H9 (cell line): ENCODE measurements at places on chromosomes 11 and 22. TPM values are rescaled to one million over a fixed set of nuclear protein-coding genes. Genes with fewer than 3 reads are reported as not detected.

The LRP5 gene
- 38.4 and 41.3 TPM in 2 replicates for total RNA-seq

The KCNJ1 gene
- not detected in 2 replicates for total RNA-seq

The SEPTIN3 gene
- total RNA-seq = 32.4 and 33.3 TPM in 2 replicates

The PNPLA5 gene
- total RNA-seq = 5.2 and 5.5 TPM in 2 replicates

The KCNK7 gene
- total RNA-seq = 1.8 and 2.8 TPM in 2 replicates

The NRGN gene
- 6.4 and 7.0 TPM in 2 replicates for total RNA-seq

The MRGPRX4 gene
- total RNA-seq = not detected in 2 replicates

The MS4A3 gene
- total RNA-seq = not detected in 2 replicates

The SEPTIN5 gene
- 17.7 and 17.8 TPM in 2 replicates for total RNA-seq

The LRRC55 gene
- 0.90 and 1.0 TPM in 2 replicates for total RNA-seq

The SYCE3 gene
- 0.85 and 0.97 TPM in 2 replicates for total RNA-seq

The KCNJ5 gene
- 0.04 and 0.11 TPM in 2 replicates for total RNA-seq

The OR4C3 gene
- total RNA-seq = not detected in 2 replicates

The TTC28 gene
- 12.6 and 13.6 TPM in 2 replicates for total RNA-seq

The PRODH gene
- total RNA-seq = 51.2 and 54.3 TPM in 2 replicates

The DDX25 gene
- total RNA-seq = 6.9 and 7.4 TPM in 2 replicates

The RIMBP3B gene
- 0.39 and 0.77 TPM in 2 replicates for total RNA-seq

The MMP11 gene
- 4.9 and 5.3 TPM in 2 replicates for total RNA-seq

The CTSW gene
- not detected in 2 replicates for total RNA-seq

The GDPD5 gene
- 6.9 and 7.8 TPM in 2 replicates for total RNA-seq

- H3K4me1 ChIP-seq = peaks cover 4% of the 10 kb centered on the region; the same call in 1 of the 2 replicates
- DNase-seq = no peak
- no peak overlapping the region for H3K27ac ChIP-seq
- no peak overlapping the region for H3K4me3 ChIP-seq
These were observed 63.2 kb upstream of the ARFGAP3 start for GRCh38 chr22:42920101-42920820.

- H3K27ac ChIP-seq = no peak overlapping the region
- H3K4me1 ChIP-seq = peaks cover 3% of the 10 kb centered on the region
- H3K27me3 ChIP-seq = no peaks in the 10 kb centered on the region
- no peak for DNase-seq
These were observed 48.7 kb downstream of the C22orf31 start for GRCh38 chr22:29012952-29013351.

DNA sequence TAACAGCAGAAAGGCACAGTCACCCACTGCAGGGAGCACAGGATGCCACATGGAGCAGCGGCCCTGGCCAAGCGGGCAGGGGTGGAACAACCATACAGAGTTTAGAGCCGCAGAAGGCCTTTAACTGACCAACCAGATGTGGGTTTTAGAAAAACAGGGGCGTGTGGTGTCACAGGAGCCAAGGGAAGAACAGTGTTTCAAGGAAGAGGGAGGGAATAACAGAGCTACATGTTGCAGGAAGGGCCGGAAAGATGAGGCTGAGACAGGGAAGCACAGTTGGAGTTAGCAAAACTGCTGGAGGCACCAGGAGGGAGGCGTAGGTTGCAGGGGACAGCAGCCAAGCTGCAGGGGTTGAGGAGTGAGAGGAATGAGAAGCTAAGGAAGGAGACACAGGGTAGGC, 7.8 kb upstream of the NAA40 start:
- no peaks in the 10 kb centered on the region for H3K4me1 ChIP-seq
- H3K36me3 ChIP-seq = no peaks in the 10 kb centered on the region
- DNase-seq = no peak
- no peaks in the 10 kb centered on the region for H3K27me3 ChIP-seq
- H3K4me3 ChIP-seq = no peak overlapping the region
- H3K27ac ChIP-seq = no peak overlapping the region

DNA sequence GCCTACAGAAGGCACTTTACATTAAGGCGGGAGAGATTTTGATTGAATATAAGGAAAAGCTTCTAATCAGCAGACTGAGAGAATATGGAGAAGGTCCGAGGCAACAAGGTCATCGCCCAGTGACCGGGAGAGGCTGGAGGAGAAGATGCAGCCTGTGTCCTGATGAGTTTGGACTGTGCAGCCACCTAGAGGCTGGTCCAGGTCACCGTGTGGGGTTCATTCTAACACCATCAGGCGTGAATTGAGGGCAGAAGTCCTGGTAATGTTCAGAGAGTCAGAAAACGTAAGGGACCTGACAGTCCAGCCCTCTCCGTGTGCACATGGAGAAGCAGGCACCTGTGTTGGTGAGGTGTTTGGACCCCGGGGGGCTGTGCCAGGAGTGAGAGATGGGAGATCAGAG, 102.7 kb downstream of the FEZ1 start:
- H3K4me3 ChIP-seq = no peak overlapping the region
- no peak for DNase-seq
- H3K27me3 ChIP-seq = no peaks in the 10 kb centered on the region
- H3K27ac ChIP-seq = no peak overlapping the region
- no peaks in the 10 kb centered on the region for H3K36me3 ChIP-seq

- H3K36me3 ChIP-seq = peaks cover 18% of the 10 kb centered on the region
- DNase-seq = peak; percentile 41
- H3K4me3 ChIP-seq = no peak overlapping the region
- H3K27ac ChIP-seq = no peak overlapping the region
These were observed 214.2 kb downstream of the LARGE1 start for GRCh38 chr22:33706100-33706499.

- no peaks in the 10 kb centered on the region for H3K36me3 ChIP-seq
- DNase-seq = no peak
- H3K4me1 ChIP-seq = peaks cover 2% of the 10 kb centered on the region; the same call in 1 of the 2 replicates
- no peaks in the 10 kb centered on the region for H3K27me3 ChIP-seq
- H3K4me3 ChIP-seq = no peak overlapping the region
- no peak overlapping the region for H3K27ac ChIP-seq
These were observed 78.9 kb upstream of the FIBIN start for GRCh38 chr11:26914968-26915367.

GRCh38 chr22:17804331-17805080, 30.2 kb upstream of the BID start:
- no peak for DNase-seq
- no peak overlapping the region for H3K27ac ChIP-seq
- no peak overlapping the region for H3K4me3 ChIP-seq

DNA sequence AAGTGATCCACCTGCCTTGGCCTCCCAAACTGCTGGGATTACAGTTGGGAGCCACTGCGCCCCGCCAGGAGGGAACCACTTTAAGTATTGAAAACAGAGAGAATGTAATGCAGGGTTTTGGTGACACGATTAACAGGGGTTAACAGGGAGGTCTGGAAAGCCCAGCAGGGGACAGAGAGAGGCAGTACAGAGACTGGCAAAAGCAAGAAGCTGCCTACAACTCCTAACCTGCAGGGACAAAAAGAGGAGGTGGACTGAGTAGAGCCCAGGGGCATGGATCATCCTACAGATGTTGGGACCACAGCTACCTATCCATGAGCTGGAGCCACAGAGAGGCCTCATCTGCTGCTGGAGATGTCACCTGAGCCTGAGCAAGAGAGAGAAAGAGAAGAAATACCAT, 1.7 kb upstream of the SPINDOC start:
- H3K4me3 ChIP-seq = peak overlapping the region; percentile 84
- DNase-seq = no peak
- no peak overlapping the region for H3K27ac ChIP-seq
- peaks cover 22% of the 10 kb centered on the region for H3K36me3 ChIP-seq

- H3K27ac ChIP-seq = no peak overlapping the region
- H3K36me3 ChIP-seq = no peaks in the 10 kb centered on the region
- no peak for DNase-seq
- no peaks in the 10 kb centered on the region for H3K27me3 ChIP-seq
- no peaks in the 10 kb centered on the region for H3K4me1 ChIP-seq
- no peak overlapping the region for H3K4me3 ChIP-seq
These were observed 132.4 kb upstream of the ZC3H12C start for GRCh38 chr11:109960831-109961230.

GRCh38 chr22:50620593-50621355, 7.2 kb downstream of the ARSA start:
- 0 out of 2 replicates have a peak, but pooled peaks cover 2% of the 10 kb centered on the region for H3K27me3 ChIP-seq
- no peak overlapping the region for H3K27ac ChIP-seq
- peaks cover 9% of the 10 kb centered on the region for H3K4me1 ChIP-seq
- DNase-seq = peak; percentile 84
- peak overlapping the region; percentile 67 for H3K4me3 ChIP-seq

DNA sequence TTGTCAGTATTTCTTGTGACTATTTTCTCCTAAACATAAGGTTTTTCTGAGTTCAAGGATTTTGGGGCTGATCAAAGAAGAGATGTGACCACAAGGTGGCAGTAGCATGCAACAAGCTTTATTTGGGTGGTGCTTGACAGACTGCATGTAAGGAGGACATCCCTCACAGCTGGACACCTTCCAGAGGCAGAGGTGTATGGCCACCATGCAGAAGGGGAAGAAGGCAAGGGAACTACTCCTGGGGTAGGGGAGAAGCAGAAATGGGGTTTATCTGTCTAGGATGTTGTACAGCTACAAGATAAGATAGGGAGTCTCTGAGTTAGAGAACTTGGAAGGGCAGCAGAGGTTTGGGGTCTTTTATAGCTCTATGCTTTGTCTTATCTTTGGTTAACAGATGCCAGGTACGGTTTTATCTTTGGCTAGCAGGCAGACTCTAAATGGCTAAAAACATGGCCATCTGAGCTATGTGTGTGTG, 5.1 kb upstream of the BIRC2 start:
- no peaks in the 10 kb centered on the region for H3K4me1 ChIP-seq
- DNase-seq = peak; percentile 82
- H3K36me3 ChIP-seq = no peaks in the 10 kb centered on the region
- H3K4me3 ChIP-seq = no peak overlapping the region
- no peaks in the 10 kb centered on the region for H3K27me3 ChIP-seq

GRCh38 chr22:24302591-24302990, 32.0 kb downstream of the SPECC1L start:
- no peak overlapping the region for H3K27ac ChIP-seq
- DNase-seq = no peak
- H3K4me3 ChIP-seq = no peak overlapping the region

- DNase-seq = no peak
- H3K36me3 ChIP-seq = no peaks in the 10 kb centered on the region
These were observed 37.1 kb upstream of the HORMAD2 start for GRCh38 chr22:30043161-30043560.

DNA sequence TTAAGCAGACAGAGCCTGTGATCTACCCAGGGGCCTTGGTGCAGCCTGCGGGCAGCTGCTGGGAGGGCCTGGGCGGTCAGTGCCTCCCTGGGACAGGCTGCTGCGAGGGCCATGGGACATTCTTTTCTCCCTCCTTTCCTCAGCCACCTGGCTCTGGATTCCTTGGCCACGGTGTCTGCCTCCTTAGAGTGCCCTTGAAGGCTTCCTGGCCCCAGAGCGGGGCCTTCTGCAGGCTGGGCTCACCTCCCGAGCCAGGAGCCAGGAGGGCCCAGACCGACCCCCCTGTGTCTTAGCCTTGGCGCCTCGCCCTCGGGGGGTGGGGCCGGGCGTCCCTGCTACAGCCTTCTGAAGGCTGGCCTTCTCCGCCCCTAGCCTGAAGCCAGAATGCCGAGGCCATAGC, 231.2 kb downstream of the TBC1D22A start:
- no peaks in the 10 kb centered on the region for H3K36me3 ChIP-seq
- H3K4me3 ChIP-seq = no peak overlapping the region
- no peak overlapping the region for H3K27ac ChIP-seq
- no peaks in the 10 kb centered on the region for H3K27me3 ChIP-seq

DNA sequence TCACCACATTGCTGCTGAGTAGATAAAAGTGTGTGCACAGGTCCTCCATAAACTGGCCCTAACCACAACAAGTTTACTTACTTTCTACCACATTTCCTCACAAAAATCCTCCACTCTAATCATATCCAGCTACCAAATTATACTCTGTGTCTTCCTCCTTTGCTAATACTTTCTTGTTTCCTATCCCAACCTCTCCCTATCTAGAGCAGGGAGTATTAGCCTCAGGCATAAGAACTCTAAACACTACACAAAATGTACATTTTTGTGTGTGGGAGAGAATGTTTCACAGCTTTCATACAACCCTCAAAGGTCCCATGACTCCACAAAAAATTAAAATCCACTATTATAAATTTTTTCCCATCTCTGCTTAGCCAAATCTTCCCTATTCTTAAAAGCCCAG, 72.4 kb downstream of the ATG16L2 start:
- H3K27me3 ChIP-seq = no peaks in the 10 kb centered on the region
- H3K4me3 ChIP-seq = no peak overlapping the region
- no peak for DNase-seq

DNA sequence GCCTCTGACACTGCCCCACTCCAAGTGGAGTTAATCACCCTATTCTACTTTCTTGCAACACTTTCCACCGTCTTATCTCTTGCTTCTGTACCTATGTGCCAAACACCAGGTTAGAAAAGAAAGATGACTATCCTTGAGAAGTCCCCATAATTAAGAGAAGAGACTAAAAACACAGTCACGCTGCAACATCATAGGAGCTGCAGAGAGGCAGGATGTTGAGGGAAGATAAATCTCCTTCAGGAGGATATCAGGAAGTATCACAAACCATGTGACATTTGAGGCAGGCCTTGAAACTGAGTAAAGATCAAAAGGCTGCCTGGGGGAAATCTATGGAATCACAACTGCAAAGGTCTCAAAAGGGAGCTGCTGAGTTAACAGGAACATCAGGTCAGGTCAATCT, 24.8 kb downstream of the GAB2 start:
- H3K27me3 ChIP-seq = no peaks in the 10 kb centered on the region
- DNase-seq = no peak
- H3K36me3 ChIP-seq = no peaks in the 10 kb centered on the region
- no peaks in the 10 kb centered on the region for H3K4me1 ChIP-seq
- H3K27ac ChIP-seq = no peak overlapping the region
- no peak overlapping the region for H3K4me3 ChIP-seq

DNA sequence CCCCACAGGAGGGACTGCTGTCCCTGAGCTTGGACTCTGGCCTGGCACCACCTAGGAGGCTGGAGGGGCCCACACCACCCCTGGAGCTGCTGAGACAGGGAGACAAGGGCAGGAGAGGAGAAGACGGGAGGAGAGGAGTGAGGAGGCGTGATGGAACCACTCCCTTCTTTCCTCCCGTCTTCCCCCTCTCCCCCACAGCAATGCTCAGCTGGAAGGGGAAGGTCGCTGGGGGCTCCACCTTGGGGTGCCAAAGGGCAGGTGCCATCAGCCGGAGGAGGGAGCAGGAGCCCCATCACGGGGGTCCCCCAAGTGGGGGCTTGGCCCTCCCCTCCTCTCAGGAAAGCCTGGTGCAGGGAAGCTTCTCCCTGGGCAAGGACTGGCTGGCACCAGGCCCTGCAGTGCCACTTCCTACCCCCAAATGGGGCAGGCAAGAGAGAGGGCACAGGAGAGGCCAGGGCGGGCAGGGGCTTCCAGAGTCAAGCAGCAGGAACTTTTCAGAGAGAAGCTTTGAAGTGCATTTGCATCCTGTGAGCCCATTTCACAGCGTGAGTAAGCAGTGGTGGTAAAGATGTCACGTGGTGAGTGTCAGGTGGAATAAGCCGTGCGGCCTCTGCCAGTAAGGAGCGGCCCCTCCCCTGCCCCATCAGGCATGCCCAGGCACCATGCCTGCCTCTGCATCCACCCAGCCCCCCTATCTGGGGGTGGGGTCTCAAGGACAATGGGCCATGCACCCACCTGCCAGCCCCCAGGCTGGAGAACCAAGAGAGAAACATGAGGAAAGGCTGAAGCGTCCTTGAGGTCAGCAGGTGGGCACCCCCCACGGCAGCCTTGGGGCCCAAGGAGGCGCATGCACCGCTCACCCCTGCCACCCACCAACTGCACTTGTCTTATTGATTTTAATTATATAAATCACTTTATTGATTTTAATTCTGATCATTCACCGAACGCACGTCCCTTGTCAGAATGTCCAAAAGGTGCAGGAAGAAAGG, 4.9 kb downstream of the IGF2 start:
- no peak overlapping the region for H3K4me3 ChIP-seq
- H3K4me1 ChIP-seq = no peaks in the 10 kb centered on the region
- H3K27me3 ChIP-seq = peaks cover 17% of the 10 kb centered on the region; the same call in 1 of the 2 replicates
- no peak for DNase-seq
- no peak overlapping the region for H3K27ac ChIP-seq
- H3K36me3 ChIP-seq = 0 out of 2 replicates have a peak, but pooled peaks cover 3% of the 10 kb centered on the region
